Psoas muscle (tissue), 8 donors: ENCODE measurements at places on chromosomes 5 and 9. TPM values are rescaled to one million over a fixed set of nuclear protein-coding genes. Genes with fewer than 3 reads are reported as not detected.

- no peak for DNase-seq
These were observed 703.0 kb upstream of the NUDT12 start for GRCh38 chr5:104265531-104266140.

Gene CHSY3
- 0.71 TPM for total RNA-seq

Gene DBH
- total RNA-seq, result not detected

GRCh38 chr5:73306741-73307275, 133.8 kb downstream of the TMEM174 start:
- no peak for DNase-seq

Gene EGFL7
- total RNA-seq, result 48.6 TPM

Gene SLC12A7
- 13.5 TPM for total RNA-seq

DNA sequence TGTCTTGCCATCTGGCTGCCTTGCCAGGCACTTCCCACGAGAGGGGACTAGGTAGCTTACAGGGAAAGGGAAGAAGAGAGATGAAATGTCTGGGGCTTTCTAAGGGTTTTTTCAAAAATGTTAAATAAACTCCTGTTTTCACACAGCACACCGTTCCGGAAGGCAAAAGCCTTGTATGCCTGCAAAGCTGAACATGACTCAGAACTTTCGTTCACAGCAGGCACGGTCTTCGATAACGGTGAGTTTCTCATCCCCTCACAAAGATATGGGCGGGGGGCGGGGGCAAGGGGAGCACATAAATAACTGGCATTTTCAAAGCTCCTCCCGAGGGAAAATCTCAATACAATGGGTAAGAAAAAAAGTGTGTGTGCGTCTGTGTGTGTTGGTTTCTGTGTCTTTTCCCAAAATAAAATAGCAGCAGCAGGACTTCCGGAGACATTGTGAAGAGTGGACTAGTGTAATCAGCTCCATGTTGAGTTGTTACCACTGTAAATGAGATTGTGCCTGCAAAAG, 189.6 kb downstream of the NR3C1 start:
- no peak for DNase-seq

GRCh38 chr5:133317558-133317957, 265.7 kb downstream of the HSPA4 start:
- no peak for DNase-seq

DNA sequence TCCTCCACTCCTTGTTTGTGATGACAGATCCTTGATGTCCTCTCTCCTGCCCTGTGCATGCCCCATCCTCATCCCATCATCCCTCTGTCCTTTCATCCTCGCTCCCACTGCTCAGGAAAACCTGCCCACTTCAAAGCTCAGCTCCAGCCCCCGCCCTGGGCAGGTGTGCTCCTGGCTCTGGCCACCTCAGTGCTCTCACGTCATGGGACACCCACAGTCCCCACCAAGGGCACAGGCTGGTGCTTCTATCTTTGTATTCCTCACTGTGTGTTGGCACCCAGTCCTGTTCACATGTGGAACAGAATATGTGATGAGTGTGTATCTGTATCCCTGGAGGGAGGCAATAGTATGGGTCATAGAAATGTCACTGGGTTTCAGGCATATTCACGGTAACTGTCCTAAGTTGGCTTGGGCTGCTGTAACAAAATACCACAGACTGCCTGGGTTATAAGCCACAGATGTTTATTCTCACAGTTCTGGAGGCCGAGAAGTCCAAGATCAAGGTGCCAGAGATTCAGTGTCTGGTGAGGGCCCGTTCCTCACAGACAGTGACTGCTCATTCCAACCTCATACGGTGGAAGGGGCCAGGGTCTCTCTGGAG, 13.5 kb downstream of the GFPT2 start:
- no peak for DNase-seq

Gene TNFSF8
- total RNA-seq, result 1.6 TPM

- DNase-seq, result no peak
These were observed 227.3 kb upstream of the TBCA start for GRCh38 chr5:78003450-78003849.

DNA sequence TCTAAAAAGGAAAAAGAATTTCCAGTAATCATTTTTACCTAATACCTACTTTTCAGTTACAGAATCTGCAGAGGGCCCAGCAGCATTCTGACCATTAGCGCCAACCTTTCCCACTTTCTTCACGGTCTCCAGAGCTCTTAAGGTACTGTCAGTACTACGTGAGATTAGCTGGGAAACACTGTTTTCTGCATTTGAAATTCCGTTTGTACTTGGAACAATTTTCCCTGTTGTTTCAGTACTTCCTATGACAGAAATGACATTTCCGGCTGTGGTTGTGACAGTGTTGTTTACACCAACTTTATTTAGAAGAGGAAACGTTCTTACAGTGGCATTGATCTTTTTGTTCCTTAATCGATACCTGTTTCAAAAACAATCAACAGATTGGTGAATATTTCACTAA, 36.9 kb upstream of the PDCL start:
- no peak for DNase-seq

DNA sequence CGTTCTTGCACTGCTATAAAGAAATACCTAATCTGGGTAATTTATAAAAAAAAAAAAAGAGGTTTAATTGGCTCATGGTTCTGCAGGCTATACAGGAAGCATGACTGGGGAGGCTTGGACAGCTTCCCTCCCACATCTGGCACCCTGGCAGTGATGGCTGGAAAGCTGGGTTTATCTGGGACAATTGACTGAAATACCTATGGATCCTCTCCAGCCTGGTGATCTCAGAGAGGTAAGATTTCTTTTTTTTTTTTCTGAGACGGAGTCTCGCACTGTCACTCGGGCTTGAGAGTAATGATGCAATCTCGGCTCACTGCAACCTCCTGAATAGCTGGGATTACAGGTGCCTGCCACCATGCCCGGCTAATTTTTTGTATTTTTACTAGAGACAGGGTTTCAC, 22.7 kb upstream of the UGCG start:
- DNase-seq, result no peak

- DNase-seq, result no peak
These were observed 1.2 kb downstream of the GLRX start for GRCh38 chr5:95821110-95822021.

DNA sequence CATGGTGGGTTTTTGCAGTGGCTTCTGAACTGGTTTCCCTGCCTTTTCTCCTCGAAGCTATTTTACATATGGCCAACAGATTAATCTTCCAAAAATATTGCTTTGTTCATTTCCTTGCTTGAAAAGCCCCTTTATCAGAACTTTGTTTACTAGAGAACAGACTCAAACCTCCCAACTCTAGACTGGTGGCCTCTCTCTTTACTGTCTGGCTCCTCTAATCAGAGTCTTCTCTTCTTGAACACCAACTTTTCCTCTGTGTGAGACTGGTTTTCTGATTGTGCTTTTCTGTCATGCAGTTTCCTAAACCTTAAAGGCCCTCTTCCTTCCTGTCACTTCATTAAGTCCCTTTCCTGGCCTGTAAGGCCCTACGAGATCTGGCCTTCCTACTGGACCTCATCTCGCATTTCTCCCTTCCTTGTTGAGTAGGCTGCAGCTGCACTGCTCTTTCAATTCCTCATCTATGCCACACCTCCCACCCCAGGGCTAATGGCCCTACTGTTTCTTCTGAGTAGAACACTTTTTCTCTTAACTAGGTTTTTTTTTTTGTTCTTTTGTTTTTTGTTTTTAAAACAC, 5.7 kb downstream of the C9orf43 start:
- DNase-seq, result no peak
